ENCODE measurements at places on chromosomes 11 and 22. TPM values are rescaled to one million over a fixed set of nuclear protein-coding genes. Genes with fewer than 3 reads are reported as not detected.

GRCh38 chr11:69512790-69513189 is 31.3 kb downstream of the LINC01488 start:
- DNase-seq, result no peak

DNA sequence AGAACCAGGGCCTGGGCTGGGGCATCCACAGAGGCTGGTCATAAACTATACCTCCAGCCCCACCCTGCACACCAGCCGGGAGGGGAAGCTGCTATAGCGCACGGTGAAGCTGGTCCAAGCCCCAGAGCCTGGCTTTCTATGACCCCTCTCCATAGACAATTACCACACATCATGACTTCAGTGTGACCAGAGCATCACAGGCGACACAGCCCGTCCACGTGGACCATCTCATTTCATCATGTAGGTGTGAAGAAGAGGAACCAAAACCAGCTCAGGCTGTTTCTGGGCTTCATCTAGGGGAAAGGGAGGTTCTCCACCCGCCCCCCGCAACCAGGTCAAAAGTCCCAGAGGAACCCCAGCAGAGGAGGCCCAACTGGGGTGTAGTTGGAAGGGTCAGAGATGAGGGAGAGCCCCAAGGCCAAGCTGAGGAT is 3.0 kb downstream of the CXCR5 start:
- DNase-seq, result peak; percentile 65

GRCh38 chr11:132632641-132633124 is 899.6 kb downstream of the OPCML start:
- DNase-seq, result no peak

Gene MMP10
- not detected for total RNA-seq

Gene TUBA8
- 3.0 TPM for total RNA-seq

DNA sequence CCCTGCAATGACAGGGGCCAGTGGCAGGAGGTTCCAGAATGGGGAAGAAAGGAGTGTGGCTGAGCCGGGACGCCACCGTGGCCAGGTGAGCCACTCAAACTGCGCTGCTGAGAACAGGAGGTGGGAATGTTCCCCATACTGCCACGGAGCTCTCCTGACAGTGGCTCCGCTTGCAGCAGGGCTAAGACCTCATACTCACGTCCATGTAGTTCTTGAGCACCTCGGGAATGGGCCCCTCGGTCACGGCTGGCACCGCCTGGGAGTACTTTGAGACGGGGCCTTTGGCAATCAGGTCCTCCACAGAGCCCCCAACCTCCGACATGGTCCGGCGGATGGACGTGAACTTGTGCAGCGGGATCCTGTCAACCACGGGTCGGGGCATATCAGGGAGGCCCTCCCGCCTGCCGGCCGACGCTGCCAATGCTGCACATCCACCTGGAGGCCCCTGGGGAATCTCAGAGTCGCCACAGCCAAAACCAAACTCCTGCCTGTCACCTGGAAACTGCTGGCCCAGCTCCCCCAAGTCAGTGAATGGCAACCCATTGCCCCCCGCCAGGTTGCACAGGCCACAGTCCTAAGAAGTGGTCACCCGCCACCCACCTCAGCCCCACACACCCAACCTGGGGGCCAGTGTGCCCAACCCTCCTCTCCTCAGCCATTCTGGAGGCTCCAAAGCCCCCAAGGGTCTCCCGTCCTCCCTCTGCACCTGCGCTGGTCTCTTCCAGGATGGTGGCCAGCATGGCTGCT is 2.4 kb downstream of the CTSD start:
- no peak for DNase-seq

- DNase-seq, result no peak
Measured at GRCh38 chr11:110113505-110113904, 20.3 kb downstream of the ZC3H12C start.

GRCh38 chr11:84721561-84721961 is 905.6 kb downstream of the DLG2 start:
- DNase-seq, result no peak

- DNase-seq, result no peak
Measured at GRCh38 chr11:76436020-76436419, 8.8 kb upstream of the EMSY start.

Gene ZBTB16
- not detected for total RNA-seq

GRCh38 chr11:2741377-2742131 is 41.8 kb upstream of the KCNQ1OT1 start:
- no peak for DNase-seq

DNA sequence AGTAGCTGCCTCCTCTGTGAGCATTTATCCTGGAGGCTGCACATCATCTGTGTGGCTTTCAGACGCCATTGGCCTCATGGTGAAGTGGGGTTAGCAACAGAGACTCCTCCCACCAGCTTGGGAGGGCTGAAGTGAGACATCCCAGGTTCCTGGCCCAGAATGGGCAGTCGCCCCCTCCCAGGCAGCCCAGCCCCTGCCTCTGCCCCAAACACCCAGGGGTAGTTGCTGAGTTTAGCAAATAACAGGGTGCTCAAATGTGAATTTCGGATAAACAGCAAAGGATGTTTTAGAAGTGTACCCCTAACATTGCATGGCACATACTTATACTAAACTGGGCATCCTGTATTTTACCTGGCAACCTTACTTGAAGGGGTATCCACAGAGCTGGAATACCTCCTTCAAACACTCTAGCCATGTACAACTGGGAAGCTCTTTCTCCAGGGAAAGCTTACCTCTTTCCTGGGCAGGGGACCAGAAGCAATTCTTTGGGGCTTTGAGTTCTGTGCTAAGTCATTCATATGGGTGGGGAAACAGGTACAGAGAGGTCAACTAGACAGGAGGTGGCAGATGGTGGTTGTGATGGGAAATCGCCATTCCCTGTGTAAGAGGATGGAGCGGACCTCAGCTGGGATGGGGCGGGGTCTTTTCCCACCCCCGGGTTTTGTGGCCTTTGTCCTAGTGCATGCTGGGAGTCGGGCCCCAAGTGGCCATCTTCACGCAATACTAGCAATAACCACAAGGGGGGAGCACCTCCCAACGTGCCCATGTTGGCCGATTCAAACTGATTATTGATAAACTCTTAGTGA is 19.3 kb downstream of the MTFP1 start:
- DNase-seq, result peak; percentile 92

Measured in Karpas-422 (cell line).